ENCODE measurements at places on chromosomes 5 and 9. TPM values are rescaled to one million over a fixed set of nuclear protein-coding genes. Genes with fewer than 3 reads are reported as not detected.

- H3K4me3 ChIP-seq, result peak overlapping the region; percentile 80
- DNase-seq, result no peak
- H3K36me3 ChIP-seq, result no peaks in the 10 kb centered on the region
- no peaks in the 10 kb centered on the region for H3K27me3 ChIP-seq
Measured at GRCh38 chr5:43036409-43036808, 3.7 kb downstream of the ANXA2R start.

The F12 gene
- total RNA-seq, result 3.5 TPM

DNA sequence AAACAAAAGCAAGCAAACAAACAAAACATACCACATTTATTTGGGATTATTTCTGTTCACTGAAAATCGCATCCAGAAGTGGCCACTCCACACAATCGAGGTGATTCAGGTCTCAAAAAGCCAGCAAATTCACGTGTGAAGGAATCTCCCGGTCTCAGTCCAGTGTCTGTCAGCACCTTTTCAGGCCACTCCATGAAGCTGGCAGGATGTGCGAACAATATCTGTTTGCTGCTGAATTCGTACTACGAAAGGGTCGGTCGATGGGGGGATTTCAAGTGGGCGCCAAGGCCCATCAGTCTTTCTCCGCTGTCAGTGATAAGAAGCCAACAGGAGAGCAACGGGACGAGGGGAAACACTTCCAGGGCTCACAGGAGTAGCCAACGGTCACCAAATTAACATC is 505.1 kb downstream of the IRX1 start:
- H3K27me3 ChIP-seq, result no peaks in the 10 kb centered on the region
- H3K4me3 ChIP-seq, result no peak overlapping the region
- H3K36me3 ChIP-seq, result no peaks in the 10 kb centered on the region

GRCh38 chr5:10632110-10632761 is 68.4 kb downstream of the ANKRD33B start:
- peak overlapping the region; percentile 41 for H3K4me3 ChIP-seq
- H3K4me1 ChIP-seq, result peaks cover 80% of the 10 kb centered on the region
- peak; percentile 26 for DNase-seq
- H3K36me3 ChIP-seq, result peaks cover 42% of the 10 kb centered on the region

DNA sequence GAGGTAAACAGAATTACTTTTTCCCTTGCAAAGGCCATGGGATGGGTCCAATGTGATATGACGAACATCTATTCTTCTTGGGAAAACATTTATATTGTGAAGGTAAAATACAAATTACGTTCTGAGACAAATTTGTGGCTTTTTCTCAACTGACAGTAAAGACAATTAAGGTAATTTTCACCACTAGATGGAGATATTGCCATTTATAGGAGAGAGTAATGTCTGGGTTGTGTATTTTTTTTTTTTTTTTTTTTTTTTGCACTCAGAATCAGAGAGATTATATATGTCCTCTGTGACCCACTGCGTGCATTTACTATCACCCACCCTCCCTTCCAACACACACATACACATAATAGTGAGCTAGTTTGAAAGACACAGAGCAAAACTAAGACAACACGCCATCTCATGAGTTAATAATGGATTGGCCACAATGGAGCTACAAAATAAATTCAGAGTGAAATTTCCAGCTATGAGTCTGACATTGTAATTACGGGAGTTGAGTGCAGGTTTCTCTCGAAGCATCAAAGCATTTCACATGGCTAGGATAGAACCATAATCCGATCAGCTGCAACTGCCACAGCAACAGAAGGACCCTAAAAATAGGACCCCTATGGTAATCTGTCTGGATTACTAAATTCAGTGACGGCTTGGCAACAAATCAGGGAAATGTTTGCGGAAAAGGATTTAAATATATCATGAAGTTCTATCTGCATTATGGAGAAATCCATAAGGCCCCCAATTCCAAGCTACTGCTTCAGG is 49.2 kb downstream of the ANXA1 start:
- H3K36me3 ChIP-seq, result no peaks in the 10 kb centered on the region
- H3K4me3 ChIP-seq, result no peak overlapping the region
- H3K27ac ChIP-seq, result no peak overlapping the region

- H3K27me3 ChIP-seq, result peaks cover 4% of the 10 kb centered on the region
- H3K4me3 ChIP-seq, result no peak overlapping the region
- H3K36me3 ChIP-seq, result no peaks in the 10 kb centered on the region
- H3K4me1 ChIP-seq, result peaks cover 8% of the 10 kb centered on the region
Measured at GRCh38 chr9:132506977-132507669, 75.3 kb upstream of the BARHL1 start.

Data from activated T-helper 2 cell treated with anti-CD3 and anti-CD28 coated beads, Interferon-gamma antibody, Interleukin-2, Interleukin-4, amounts not matched to agents 10 μg/mL and 5 μg/mL and 100 μg/mL, durations not matched to agents 14 hours and 24 hours and 36 hours (primary cell).